ENCODE measurements at places on chromosomes 12 and 14.

DNA sequence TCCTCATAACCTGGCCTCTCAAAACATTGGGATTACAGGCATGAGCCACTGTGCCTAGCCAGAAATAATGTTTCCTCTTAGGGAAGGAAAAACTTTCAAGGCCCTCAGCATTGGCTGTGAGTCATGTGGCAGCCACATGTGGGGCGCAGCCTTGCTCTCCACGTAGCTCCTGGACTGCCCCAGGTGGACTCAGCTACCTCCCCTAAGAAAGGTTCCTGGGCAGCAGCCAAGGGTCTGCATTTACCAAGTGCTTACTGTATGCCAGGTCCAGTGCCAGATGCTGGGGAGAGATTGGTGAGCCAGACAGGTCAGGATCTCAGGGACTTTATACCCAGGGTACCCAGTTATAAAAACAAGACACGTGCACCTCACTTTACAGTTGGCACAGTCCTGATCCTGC is 3.7 kb upstream of the TRPV4 start:
- no peak for DNase-seq

DNA sequence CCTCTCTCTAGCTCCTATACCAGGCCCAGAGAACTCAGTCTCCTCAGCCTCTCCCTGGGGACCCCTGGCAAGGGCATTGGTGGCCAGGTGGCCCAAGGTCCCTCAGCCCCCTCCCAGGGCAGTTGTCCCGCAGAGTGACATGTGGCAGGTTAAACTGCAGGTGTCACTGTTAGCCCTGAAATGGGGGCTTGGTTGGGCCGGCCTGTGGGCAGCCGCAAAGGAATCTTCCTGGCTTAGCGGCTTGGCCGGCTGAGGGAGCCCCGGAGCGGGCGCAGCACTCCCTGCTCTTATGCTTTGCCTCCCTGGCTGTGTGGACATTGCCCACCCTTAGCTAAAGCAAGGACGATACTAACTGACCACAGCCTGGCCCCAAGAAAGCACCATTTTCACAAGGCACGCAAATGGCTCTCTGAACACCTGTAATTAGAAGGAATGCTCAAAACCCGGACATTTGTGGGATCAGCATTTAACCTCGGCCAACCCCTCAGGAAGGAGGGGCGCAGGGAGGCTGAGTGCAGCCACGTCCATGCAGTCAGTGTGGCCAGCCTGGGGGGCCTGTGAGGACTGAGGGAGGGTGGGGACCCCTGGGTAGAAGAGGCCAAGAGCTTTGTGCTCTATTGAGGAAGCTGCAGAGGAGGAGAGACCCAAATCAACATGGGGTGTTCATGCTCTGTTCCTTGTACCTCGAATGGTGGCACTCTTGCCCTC is 82.2 kb downstream of the PAPOLA start:
- peak; percentile 8 for DNase-seq

DNA sequence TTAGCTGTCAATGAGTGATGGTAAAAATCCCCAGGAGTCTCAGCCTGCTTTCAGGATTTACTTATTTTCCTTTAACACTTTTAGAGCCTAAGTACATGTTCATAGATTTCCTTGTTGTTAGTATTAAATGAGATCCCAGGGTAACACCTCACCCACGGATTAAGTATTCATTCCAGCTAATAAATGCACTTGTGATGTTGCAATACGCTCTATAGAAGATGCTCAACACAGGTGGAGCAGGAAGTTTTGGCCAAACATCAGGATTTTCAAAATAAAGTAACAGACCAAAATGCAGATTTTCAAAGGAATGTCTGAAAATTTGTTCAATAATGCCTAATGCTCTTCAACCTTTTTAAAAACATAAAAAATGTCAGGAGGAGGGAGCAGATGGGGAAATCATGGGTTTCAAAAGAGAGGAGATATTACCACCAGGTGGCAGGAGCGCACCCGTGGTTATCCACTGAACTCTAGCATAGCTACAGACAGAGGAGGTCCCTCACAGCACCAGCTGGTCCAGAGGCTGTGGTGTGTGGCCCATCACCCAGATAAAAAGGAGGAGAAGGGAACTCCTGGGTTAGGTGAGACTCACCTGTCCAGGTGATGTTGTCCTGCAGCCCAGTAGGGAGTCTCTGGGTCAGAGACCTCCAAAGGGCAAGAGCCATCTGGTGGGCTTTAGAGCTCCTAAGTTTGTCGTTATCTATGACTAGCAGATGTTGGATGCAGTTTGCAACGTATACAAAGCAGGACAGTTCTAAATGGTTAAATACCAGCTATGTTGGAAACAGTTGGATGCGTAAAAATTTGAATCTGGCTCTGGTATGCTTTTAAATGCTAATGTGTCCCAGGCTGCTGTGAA is 1158.4 kb upstream of the TMEM132C start:
- DNase-seq = peak; percentile 34

GRCh38 chr12:121534495-121535148 is 46.2 kb downstream of the KDM2B start:
- DNase-seq = no peak

DNA sequence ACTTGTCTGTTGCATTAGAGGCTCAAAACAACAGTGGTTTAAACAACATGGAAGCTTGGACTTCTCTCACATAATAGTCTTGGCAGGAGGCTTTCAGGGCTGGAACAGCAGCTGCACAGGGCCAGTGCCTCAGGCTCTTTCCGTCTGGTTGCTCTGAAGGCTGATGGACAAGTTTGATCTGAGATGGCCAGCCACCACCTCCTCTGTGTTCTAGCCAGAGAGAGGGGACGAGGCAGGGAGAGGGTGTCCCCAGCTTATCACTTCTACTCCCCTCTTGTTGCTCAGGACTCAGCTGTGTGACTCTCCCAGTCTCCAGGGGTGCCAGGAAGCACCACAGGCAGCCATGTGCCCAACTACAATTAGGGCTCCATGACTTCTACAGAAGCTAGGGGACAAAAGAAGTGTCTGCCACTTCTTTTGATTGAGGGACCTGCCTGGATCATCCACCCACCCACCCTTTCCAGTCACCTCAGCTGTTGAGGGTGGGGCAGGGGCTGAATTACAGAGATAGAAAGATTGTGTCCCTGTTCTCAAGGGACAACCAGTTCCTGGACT is 46.6 kb downstream of the SMIM41 start:
- DNase-seq = no peak

DNA sequence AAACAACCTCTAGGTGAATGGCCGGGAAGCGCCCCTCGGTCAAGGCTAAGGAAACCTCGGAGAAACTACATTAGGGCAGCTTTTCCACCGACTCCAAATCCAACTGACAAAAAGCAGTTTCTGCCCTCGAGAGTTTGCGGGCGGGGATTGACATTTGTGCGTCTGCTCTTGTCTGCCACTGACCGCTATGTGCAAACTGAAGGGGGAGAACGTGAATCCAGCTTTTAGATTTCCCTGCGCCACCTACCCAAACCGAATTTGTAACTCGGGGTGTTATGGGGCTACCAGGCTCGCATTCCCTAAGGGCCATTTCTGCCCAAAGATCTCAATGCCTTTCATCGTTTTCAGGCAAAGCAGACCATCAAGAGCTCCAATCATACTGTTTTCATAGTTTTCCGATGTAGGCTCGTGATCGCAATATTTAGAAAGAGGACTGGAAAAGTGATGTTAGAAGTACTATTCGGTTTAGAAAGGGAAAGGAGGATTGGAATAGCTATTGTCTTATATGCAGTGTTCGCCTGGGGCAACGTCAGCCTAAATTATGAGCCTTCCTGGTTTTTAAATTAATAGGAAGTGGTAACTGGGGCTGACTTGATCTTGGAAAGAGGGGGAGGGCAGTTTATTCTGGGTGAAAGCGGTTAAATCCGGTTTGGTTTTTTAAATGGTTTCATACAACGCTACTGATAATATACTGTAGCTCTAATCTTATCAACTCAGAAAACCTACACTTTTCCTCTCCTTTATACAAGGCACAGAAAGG is 45.4 kb downstream of the BCAT1 start:
- DNase-seq = no peak

GRCh38 chr12:78406828-78407227 is 457.7 kb upstream of the SYT1 start:
- DNase-seq = no peak

GRCh38 chr14:52307905-52308304 is 6.2 kb upstream of the PTGER2 start:
- DNase-seq = no peak

DNA sequence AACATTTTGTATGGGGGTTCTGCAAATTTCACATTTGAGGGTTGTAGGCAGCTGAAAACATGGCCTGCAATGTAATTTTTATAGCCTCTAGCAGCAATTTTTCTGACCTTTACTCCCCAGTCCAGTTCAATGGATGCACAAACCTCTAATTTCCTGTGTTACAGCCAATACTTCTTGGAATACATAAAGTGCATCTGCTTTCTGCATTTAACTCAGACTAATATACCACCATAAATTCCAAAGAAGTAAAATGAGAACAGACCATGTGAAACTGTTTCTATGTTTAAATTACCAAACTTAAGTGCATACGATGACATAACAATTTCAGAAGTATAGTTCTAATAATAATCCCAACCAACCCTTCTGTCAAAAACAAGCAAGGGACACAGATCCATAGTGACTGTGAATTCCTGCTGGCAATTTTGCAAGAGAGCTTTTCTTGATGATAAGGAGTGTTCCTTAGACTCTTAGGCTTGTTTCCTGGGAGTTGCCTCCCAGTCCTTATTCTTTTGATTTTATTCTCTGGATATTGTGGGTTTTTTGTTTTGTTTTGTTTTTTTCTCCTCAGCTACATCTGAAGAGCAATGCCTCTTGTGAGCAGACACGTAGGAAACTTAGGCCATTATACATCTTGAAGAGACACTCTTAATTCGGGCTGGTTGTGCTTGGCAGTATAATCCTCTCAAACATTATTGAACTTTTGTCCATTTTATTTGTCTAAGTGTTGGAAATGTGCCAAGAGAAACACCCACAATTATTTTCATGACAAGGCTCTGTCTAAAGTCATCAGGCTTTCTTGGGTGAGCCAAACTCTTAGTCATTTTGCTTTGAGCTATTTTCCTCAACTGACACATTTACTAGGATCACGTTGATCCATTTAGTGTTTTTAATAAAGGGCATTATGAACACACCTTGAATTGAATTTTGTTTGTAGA is 51.3 kb upstream of the RERGL start:
- DNase-seq = peak; percentile 47

GRCh38 chr14:65290830-65291229 is 121.7 kb upstream of the FUT8 start:
- DNase-seq = no peak

- no peak for DNase-seq
Measured at GRCh38 chr14:33636716-33637115, 314.2 kb downstream of the EGLN3 start.

DNA sequence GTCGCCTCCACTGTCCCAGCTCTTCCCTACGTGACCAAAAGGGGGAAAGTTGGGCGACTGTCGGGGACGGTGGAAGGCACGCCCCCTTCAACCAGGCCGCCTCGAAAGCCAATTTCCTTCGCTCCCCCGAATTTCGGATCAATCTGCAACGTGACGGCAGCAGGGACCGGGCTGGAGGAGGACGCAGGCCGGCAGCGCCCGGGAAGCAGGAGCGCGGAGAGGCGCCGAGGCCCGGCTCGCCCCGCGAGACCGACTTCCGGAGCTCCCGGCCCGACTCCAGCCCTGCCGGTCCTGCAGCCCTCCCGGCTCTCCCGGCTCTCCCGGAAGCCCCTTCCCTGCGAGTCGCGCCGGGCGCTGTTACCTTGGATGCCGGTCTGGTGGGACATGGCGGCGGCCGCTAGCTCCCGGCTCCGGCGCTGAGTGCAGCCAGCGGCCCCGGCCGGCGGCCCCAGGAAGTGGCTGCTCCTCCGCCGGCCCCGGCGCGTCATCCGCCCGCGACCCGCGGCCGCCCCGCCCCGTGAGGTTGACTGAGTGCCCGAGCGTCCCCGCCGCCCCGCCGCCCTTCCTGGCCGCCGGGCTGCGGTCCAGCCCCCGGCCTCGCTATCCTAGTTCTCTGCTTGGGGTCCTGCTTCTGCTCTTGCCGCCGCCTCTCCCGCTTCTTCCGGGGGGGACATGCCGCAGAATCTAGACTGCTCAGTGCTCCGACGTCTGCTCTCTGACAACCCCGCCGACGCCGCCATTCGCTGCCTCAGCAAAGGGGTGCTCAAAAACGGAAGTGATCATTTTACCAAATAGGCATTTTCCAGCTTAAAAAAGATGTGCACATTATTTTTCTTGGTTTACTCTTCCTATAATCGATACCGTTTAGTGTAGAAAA is at the start of gene TWF1:
Gene TWF1, minus strand, starts transcription at position 458 of the 877 bp plus-strand sequence. Its CDS starts 72 bp downstream, at position 386.
- peak; percentile 82 for DNase-seq

GRCh38 chr12:3680919-3681594 is 71.9 kb downstream of the CRACR2A start:
- DNase-seq = no peak

DNA sequence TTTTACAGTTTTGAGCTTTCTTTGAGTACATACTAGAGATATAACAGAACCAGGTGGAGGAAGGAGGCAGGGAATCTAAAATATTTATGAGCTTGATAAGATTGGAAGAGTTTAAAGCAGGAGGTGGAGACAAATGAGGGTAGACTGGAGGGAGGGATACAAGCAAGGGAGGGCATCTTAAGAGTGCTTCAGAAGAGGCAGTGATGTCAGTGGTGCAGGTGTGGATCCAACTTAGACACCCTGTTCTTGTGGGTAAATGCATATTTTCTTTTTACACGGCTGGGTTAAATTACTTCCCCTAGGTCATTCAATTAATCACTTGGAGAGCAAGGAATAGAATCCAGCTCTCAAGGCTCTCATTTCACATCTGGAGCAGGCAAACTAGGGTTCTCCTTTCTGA is 146.1 kb upstream of the LRIG3 start:
- no peak for DNase-seq

DNA sequence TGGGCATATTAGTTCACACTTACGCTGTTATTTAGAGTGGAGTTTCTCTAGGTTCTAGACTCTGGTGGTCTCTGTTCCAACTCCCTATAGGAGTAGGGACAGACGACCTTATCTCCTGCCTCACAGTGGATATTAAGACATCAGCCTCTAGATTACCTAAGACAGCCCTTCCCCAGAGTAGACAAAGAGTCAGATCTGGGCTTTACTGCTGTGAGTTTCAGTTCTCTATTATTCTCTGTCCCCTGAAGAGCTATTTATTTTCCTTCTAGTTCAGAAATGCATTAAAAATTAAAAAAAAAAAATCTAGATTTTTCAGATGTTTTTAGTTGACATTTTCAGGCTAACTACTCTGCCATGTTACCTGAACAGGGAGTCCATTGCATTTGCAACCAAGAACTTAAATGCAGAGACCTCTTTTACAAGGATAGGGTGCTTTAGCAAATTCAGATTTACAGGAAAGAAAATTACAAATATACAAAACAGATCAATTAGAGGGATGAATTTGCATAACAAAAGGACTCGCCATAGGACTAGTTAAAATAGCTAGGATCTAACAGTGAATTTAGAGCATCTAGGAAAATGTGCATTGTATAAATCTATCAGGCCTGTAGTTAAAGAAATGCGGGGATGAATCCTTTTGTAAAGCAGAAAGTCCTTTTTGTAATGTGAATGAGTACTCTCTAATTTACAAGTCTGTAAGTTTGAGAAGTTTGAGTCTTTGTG is 381.4 kb downstream of the APAF1 start:
- DNase-seq = no peak

GRCh38 chr12:1655225-1655788 is 26.3 kb downstream of the WNT5B start:
- DNase-seq = no peak

DNA sequence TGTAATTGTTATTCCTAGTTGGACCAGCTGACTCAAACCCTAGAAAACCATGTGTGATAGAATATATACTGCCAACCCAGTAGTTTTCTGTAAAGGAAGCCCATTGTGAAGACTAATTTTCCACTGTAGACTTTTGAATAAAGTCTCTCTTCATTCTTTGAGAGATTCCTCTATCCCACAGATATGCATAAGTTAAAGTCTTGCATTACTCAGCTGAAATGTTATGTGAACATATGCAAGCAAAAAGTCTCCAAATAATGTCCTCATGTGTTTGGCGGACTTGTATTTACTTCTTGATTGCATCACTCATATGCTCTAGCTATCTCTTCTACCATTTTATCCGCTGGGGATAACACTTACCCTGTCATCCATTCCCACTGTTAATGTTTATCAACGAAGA is 35.1 kb upstream of the OTOGL start:
- no peak for DNase-seq

All from NCI-H446 (cell line).